Stimulated activated CD8-positive, alpha-beta memory T cell treated with anti-CD3 and anti-CD28 coated beads, Interleukin-7, amount 100 ng/mL, for 48 hours (primary cell): ENCODE measurements at places on chromosomes 16 and 17.

DNA sequence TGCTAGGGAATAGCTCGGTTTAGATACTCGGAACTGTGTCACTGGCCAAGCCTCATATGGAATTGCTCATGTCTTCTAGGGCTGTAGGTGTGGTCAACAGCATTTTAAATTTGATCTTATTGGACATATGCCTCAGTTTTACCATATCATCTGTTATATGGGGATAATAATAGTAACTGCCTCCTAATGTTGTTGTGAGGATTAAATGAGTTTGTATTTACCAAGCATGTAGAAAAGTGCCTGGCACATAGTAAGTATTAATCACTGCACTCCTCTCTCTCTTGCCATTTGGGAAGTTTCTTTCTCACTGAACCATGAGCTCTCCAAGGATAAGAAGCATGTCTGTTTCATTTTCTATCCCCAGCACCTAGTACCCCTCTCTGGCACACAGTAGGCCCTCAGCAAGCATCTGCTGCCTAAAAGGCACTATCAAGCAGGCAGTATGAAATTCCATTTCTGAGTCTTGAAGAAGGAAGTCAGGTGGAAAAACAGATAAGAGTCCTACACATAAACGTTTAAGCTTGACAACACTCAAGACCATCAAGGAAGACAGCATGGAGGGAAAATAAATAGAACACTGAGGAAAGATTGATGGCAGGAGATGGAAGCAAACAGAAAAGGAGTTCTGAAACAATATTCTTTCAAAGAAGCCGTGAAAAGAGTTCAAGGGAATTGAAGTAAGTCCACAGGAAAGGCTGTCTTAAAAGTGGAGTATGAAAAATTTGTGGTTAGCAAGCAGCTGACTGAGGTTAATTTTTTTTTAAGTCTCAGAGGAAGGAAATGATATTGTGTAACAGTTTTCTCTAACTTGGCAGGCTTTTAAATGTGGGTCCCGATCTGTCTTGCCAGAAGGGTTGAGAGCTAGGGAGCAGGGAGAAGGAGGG is 2.2 kb upstream of the ATP6V0A1 start:
- no peak for DNase-seq

GRCh38 chr16:71357681-71358080 is 842 bp upstream of the CALB2 start:
- no peak for DNase-seq

GRCh38 chr17:57085448-57086068 is 512 bp downstream of the AKAP1 start:
- no peak for DNase-seq

- DNase-seq: no peak
These were observed 13.1 kb downstream of the SLC38A8 start for GRCh38 chr16:84029297-84030047.

DNA sequence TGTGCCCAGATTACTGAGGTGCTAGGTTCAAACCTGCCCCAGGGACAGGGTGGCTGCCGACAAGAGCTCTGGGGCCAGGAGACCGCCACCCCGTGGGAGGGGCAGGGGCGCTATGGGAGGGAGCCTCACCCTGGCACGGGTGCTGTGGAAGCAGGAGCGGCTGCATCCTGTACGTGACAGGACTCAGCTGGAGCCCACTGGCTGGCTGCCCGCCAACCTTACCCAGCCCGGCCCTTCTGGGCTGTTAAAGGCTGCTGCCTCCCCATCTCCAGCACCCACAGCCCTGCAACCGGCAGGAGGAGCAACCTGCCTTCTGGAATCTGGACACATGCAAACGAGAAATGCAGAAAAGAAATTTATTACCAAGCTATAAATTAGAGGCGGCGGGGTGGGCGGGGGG is 11.2 kb downstream of the PAM16 start:
- DNase-seq: no peak
